ENCODE measurements at places on chromosomes 5 and 9.

GRCh38 chr9:27880635-27881034, 307.4 kb upstream of the C9orf72 start:
- no peak for DNase-seq

DNA sequence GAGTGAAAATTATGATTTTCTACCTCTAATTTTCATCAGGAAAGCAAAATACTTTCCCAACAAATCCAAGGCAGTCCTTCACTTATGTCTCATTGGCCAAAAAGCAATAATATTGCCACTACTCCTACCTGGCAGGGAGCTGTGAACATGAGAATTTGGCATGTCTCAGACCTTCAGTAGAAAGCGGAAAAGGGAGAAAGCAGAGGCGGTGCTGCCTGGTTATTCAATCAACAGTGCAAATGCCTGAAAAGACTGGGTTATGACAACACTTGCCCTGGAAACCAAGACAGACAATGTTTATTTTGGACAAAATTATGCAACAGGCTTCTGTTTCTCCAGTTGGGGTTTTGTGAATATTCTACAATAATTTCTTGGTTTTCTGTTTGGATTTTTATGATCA, 194.4 kb downstream of the TAF11L14 start:
- DNase-seq, result no peak

GRCh38 chr9:136045595-136046553, 49.2 kb downstream of the NACC2 start:
- no peak for DNase-seq

DNA sequence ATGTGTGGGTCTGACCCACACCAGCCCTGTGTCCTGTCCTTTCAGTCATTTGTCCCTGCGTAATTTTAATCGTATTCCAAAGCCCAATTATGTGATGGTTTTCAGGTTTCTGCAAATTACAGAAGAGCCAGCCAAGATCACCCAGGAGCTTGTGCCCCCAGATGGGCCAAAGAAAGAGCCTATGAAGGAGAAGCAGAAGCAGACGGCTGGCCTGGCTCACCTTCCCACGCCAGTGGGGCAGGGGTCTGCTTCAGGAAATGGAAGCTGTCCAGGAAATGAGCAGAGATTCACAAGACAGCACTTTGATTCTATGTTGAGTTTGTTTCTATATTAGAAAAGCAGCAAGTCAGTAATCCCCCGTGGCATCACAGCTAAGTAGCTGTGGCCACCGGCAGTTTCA, 11.7 kb downstream of the S1PR3 start:
- no peak for DNase-seq

GRCh38 chr5:57989378-57989777, 470.5 kb downstream of the PLK2 start:
- DNase-seq, result no peak

DNA sequence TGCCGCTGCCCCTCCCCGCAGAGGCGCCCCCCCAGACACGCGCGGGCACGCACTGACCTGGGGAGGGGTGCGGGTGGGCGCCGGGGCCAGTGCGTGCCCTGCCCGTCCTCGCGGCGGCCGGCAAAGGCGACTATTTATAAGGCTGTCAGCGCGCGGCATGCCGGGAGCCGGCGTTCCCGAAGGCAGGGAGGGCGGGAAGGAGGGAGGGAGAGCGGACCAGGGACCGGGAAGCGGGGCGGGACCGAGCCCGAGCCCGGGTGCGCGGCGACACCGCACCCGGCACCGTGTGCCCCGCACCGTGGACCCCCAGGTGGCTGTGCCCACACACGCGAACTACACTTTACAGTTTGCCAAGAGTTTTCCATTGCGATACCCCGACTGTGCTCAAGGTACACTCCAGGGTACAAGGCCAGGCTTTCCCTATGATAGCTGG, at the start of gene AK1:
Gene AK1 (minus strand): TSS at position 110 of the 433 bp plus-strand sequence. CDS start 3,058 bp downstream, outside the sequence.
- no peak for DNase-seq

GRCh38 chr5:149552553-149553160, 1.4 kb upstream of the CSNK1A1 start:
- no peak for DNase-seq

- DNase-seq, result peak; percentile 10
Observed at GRCh38 chr5:149730620-149731331, 666 bp downstream of the PPARGC1B start.

- DNase-seq, result no peak
Observed at GRCh38 chr9:115615821-115616665, 498.1 kb upstream of the TNC start.

DNA sequence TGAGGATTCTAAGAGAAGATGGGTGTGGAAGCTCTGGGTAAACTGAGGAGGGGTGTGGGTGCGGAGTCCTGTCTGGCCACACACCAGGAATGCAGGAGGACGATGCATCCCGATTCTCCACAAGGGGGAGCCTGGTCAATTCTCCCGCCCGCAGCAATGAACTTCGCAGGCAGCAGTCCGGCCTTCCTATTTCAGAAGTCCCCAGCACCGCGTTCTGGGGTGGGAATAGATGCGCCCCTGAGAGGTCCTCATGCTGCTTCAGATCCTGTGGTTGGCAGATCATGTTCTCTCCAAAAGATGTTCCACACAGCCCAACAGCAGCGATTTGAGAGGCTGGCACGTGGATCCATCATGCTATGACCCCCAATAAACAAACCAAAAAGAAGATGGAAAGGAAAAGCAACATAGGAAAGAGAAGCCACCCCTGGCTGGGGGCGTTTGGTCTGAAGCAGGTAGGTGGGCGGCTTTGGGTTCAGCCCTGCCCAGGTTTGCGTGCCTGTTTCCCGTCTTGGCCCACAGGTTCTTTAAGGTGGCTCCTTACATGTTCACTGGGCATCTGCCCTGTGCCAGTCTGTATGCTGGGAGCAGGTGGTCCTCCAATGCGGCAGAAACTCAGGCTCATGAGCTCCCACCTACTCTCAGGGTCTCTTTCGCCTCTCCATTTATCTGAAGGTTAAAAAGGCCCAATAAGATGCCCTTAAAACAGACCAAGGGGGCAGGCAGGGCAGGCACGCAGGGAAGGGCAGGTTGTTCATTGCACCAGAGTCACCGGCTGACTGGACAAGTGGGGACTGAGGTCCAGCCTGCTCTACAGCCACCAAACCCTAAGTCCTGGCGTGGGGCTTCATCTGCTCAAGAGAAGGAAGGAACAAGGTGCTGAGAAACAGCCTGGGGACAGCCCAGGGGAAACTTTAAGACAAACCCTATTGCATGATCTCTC, 171.6 kb downstream of the PAX5 start:
- no peak for DNase-seq

DNA sequence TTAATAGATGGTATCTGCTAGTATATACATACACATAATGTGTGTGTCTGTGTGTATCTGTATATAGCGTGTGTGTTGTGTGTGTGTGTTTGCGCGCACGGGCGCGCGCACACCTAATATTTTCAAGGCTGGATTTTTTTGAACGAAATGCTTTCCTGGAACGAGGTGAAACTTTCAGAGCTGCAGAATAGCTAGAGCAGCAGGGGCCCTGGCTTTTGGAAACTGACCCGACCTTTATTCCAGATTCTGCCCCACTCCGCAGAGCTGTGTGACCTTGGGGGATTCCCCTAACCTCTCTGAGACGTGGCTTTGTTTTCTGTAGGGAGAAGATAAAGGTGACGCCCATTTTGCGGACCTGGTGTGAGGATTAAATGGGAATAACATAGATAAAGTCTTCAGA, 757 bp downstream of the FXN start:
- no peak for DNase-seq

DNA sequence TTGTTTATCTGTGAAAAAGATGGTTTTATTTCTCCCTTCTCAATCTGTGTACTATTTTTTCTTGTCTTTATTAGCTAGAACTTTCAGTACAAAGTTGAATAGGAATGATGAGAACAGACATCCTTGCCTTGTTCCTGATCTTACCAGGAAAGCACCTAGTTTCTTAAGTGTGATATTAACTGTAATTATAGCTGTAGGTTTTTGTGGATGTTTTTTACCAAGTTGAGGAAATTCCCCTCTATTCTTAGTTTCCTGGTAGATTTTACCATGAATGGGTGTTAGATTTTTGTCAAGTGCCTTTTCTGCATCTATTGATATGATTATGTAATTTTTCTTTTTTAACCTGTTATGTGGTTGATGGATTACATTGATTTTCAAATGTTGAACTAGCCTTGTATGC, 68.7 kb downstream of the KCNN2 start:
- no peak for DNase-seq

DNA sequence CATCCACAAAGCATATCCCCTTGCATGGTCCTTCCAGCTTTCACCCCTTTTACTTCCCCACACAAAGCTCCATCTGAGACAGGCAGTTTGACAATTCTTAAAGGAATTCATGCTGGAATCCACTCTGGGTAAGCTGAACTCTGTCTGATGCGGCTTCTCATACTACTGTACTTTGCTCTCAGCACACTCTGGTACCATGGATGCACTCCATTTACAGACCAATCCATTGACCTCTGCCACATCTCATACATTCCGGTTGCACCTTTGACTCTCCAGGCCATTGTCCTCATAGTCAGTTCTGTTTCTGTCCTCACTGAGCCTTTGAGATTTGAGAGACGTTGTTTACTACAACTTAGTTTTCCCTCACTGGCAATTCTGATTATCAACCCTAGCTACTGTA, 12.2 kb downstream of the SPATA9 start:
- DNase-seq, result no peak

DNA sequence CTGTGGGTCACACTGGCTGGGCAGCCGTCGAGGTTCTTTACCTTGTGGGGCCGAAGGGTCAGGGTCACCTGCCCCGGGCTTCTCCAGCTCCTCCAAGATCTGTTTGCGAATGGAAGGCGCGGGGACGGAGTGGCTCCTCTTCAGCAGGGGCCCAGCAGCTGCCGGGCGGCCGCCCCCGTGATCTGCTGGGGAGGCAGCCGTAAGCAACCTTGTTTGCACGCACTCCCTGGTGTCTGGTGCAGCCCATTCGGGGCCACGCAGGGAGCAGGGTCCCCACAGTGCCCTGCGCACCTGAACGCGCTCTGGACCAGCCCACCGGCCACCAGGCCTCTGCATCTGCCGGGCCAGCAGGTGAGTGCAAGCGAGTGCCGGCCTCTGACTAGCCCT, 34.9 kb downstream of the PNPLA7 start:
- no peak for DNase-seq

- DNase-seq, result no peak
Observed at GRCh38 chr5:143403334-143403592, 223 bp downstream of the NR3C1 start.

DNA sequence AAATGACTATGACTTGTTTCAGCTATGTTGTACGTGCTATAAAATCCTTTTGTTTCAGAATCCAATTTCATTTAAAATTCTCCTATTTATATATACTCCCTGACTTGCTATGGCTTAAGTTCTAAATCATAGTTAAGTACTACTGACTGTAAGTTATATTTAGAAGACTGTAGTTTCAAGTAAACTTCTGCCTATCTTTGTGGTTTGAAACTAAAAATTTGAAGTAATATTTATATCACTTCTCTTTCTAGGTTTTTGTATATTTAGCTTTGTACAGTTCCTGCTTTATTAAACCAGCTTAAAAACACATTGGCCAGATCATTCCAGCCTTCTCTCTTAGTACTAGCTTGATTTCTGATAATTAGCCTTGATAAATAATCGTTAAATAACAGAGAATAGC, 196.3 kb downstream of the MLLT3 start:
- no peak for DNase-seq

DNA sequence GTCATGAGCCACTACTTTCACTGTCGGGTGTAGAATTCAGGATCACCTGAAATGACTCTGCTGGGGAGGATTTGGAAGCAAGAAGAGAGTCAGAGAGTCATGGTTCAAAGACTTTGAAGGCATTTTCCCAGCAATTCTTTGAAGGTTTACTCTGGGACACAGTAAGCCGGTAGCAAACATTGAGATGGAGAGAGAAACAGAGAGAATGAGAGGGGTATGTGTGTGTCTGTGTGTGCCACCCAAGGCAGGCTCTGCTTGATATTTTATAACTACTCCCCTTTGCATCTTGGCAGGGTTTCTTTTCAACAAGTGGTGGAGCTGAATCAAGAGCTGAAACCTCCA, 89.8 kb downstream of the ANKRD55 start:
- DNase-seq, result no peak

- no peak for DNase-seq
Observed at GRCh38 chr9:88017096-88017495, 42.8 kb upstream of the CDK20 start.
